Activated naive CD4-positive, alpha-beta T cell (primary cell): ENCODE measurements at places on chromosomes 1 and 21.

- DNase-seq = no peak
These were observed 633.5 kb downstream of the KIF26B start for GRCh38 chr1:245788269-245788668.

- DNase-seq = no peak
These were observed 97.9 kb upstream of the RGS1 start for GRCh38 chr1:192477630-192478029.

DNA sequence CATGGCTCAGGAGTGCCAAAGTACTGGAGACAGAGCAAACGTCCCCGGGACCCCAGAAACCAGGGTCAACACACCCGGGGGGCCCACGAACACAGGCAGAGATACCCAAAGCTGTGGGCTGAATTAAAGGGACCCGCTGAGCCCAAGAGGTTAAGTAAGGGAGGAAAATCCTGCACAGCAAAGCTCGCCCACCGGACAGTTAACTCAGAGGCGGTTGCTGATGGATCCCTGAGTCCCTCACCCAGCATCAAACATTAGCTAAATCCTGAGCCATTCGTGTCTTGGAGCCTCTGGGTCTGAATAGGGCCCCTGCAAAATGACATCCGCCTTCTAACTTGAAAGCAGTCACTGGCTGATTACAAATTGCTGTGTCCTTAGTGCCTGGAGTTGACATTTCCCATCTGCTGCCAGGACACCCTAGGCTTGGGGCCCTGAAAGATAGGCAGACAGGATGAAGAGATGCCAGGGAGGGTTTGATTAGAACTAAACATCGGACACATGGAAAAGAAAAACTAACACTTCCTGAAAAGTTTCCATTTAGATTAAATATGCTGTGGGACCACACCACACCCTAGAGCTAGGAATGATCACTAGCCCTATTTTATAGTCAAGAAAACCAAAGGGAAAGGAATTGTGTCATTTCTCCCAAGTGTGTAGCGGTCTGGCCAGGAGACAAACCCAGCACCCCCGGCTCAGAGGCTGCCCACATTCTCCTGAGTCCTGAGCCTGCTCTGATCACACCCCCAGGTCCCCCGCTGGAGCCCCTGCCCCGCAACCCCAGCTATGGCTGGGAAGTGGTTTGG, 239.3 kb downstream of the NPHP4 start:
- DNase-seq = no peak

- DNase-seq = no peak
These were observed 48.5 kb upstream of the SCYL3 start for GRCh38 chr1:169941982-169942830.

GRCh38 chr1:58288624-58289142, 257.8 kb downstream of the OMA1 start:
- DNase-seq = no peak
